ENCODE measurements at places on chromosomes 3 and 15. TPM values are rescaled to one million over a fixed set of nuclear protein-coding genes. Genes with fewer than 3 reads are reported as not detected.

Gene C3orf62
- total RNA-seq, result 2.1 TPM

Gene DTX3L
- total RNA-seq, result 29.9 TPM

Gene HRG
- total RNA-seq, result not detected

Gene HCN4
- not detected for total RNA-seq

Gene USP4
- total RNA-seq, result 36.5 TPM

Gene ATP13A5
- total RNA-seq, result not detected

Gene C3orf80
- not detected for total RNA-seq
